ENCODE measurements at places on chromosomes 16 and 17. TPM values are rescaled to one million over a fixed set of nuclear protein-coding genes. Genes with fewer than 3 reads are reported as not detected.

Gene SYCE1L
- 3.4 TPM for total RNA-seq

Gene DNASE1
- total RNA-seq: 20.8 TPM

Gene PLCG2
- 23.2 TPM for total RNA-seq

Gene PPM1E
- total RNA-seq: 0.14 TPM

Gene ABI3
- 12.9 TPM for total RNA-seq

Gene CAPNS2
- 1.7 TPM for total RNA-seq

- DNase-seq: no peak
Measured at GRCh38 chr17:31489295-31490018, 98.0 kb downstream of the RAB11FIP4 start.

DNA sequence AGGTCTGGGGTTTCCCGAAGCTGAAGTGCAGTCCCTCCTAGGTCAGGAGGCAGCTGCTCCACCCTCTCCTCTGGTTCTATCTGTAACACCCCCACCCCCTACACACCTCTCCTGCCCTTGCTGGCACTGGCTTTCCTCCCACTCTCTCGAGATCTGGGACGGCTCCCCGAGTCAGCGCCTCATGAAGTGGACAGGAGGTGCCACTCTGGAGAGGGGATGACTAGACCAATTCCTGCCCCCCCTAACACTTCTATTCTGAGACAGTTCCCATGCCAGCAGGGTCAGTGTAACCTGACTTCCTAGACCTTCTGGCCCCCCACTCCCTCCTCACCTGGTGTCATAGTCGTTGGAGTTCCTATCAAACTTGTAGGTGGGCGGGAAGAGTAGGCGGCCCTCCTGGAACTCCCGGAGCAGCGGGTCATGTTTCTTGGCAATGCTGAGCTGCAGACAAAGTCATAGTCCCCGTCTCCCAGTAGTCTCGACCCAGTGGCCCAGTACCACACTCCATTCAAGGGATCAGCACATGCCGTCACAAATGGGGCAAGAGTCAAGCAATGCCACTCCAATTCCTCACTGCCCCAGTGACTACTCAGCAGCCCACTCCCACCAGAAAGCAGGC, 9.7 kb downstream of the INPP5K start:
- DNase-seq: no peak

DNA sequence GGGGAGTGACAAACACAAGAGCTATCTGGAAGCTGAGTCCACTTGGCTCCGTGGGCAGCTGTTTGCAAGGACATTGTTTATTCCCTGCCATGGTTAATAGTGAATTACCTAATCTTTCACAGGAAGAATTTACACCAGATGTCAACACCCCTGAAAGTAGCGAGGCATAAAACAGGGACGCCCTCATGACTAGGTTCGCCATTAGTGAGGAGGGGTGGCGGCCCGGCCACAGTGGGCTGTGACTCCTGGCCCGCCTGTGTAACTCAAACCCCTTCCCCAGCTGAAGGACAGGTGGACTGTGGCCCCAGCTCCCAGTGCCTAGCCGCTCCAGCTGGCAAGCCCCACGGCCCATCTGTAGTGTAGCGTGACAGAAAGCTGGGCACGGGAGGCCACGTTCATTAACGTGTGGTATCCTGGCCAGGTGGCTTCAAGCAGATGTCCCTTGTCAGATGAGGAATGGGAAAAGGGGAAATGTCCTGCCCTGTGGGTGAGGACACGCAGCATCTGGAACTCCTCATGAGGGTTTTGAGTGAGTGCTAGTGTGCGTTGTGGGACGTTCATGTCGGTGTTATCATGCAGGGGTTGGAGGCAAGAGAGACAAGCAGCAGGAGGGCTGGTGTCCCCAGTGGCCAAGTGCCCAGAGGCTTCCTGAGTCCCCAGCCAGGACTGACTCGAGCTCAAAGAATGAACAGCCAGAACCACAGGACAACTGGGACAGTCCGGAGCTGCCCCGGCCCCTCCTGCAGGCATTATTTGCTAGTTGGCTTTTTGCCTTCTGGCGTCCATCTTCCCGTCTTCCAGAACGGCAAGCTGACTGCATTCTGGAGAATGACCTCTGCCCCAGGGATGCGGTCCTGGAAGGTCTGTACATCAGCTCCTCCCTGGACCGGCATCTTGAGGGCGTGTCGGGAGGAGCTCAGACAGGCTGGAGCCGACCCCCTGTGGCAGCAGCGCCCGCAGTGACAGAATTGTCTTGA, 19.2 kb downstream of the KDM8 start:
- DNase-seq: no peak

GRCh38 chr17:73317513-73318426, 6.0 kb upstream of the CDC42EP4 start:
- no peak for DNase-seq

DNA sequence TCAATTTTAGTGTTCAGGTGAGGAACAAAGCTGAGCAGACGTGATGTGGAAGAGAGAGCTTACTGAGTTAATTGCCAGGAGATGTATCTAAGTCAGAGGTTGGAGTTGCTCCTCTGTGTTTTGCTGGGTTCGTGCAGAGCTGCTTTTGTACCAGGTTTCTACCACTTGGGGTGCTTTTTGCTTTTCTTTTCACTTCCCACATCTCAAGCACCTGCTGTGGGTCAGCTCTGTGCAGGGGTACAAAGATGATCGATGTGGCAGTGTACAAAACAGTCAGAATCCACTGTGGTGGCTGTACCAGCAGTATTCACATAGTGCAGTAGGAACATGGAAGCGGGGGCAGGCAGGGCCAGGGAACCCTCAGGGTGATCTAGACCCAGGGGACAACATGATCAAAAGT, 14.8 kb downstream of the UNK start:
- DNase-seq: no peak

- DNase-seq: no peak
Measured at GRCh38 chr17:56870081-56870651, 36.2 kb downstream of the DGKE start.

DNA sequence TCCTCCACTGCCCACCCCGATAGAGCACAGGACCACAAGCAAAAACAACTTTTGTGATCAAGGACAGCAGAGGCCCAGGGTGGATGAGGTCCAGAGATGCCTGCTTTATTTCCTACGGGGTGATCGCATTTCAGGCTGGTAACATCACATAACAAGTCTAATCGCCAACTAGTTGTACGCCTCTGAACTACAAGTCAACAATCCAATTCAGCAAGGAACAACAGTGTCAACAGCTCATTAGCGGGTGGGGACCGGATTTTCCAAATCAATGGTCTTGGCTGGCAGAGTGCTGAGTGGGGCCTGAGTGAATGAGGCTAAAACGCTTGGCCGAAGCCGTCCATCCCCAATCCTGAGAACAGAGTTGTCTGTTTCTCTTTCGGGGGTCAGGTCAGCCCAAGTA, 17.1 kb downstream of the MRM3 start:
- DNase-seq: no peak

- DNase-seq: peak; percentile 39
Measured at GRCh38 chr16:88566158-88566557, 4.0 kb upstream of the ZC3H18 start.

DNA sequence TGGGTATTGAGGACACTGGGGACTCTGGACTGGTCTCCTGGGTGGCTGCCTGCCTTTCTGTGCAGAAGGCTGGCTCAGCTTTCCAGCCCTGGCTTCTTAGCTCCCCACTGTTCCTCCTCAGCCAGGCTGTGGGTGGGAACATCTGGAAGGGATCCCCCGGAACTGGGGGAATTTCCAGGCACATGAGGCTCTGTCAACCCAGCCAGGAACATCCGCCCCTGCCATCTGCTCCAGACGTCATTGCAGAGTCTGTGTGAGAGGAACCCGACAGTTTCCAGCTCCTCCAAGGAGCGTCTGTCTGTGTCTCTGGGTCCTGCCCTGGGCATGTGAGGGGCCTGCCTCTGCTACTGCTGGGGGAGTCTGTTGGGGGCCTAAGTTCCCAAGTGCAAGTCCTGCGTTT, 36.2 kb upstream of the CRHR1 start:
- DNase-seq: no peak

All from dermis blood vessel endothelial cell (primary cell).